Right renal pelvis (tissue), 4 donors: ENCODE measurements at places on chromosomes 5 and 9.

DNA sequence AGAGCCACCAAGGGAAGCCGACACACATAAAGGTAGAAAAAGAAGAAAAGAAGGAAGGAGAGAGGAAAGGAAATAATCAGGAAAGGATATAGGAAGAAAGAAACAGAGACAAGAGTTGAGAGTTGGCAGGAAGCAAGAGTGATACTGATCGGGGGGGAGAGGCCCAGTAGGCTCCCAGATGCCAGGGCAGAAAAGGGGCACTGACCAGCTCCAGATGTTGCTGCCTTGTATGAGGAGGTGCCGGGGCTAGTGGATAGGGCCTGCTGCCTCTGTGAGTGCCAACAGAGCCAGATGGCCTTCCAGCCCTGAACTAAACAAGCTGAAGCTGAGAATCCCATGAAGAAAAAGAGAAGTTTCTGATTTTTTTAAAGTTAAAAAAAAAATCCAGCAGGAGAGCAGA, 82.0 kb upstream of the TRIM32 start:
- DNase-seq: no peak

GRCh38 chr9:90607701-90608516, 34.7 kb downstream of the DIRAS2 start:
- DNase-seq: no peak

DNA sequence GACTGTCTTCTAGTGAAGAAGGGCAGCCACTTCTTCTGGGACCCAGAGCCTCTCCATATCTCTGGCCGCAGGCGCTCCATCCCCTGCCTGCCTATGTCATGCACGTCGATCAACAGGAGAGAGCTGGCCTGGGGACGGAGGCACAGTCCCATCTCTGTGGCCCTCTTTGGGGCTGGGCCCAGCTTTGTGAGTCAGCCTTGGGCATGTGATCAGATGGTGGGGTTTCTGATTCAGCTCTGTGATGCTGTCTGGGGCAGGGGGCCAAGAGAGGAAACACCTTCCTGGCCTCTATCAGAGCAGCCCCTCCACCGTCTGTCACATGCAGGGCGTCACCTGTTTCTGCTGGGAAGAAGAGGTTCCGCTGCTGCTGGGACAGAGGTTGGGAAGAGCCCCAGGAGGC, 72.6 kb downstream of the MVB12B start:
- no peak for DNase-seq

- DNase-seq: no peak
Observed at GRCh38 chr5:434443-435146, 8.4 kb upstream of the EXOC3 start.

DNA sequence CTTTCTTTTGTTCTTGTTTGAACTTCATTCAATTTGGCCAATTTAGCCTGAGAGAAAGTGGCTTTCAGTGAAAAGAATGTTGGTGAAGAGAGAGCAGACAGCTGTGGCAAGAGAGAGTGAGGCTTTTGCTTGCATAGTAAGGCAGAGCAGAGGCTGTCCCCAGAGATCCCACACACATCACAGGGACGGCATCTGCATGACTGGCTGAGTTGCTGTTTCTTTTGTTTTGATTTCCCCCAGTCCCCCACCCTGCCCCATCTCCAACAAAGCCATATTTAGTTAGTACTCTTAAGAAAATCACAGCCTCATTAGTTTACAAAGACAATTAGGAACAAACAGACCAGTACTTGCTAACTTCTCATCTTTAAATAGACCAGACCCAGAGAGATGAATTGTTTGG, 363.9 kb upstream of the SEMA6A start:
- no peak for DNase-seq

DNA sequence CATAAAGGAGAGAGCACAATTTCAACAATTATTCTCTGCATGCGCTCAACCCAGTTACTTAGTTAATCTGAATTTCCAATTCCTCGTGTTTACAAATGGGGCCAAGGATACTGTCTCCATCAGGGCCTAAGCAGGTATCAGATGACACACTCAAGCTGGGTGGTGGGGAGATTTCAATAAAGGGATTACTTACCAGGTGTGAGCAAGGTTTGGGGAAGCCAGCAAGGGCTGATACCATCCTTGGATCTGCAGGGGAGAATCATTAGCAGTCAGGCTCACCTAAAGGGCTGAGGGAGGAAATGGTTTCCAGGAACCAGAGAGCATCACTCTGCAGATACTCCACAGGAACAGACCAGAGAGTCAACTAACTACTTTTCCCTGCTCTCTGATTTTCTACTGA, 487.1 kb downstream of the NTRK2 start:
- DNase-seq: no peak

GRCh38 chr5:8288897-8289516, 420.1 kb downstream of the MTRR start:
- no peak for DNase-seq

DNA sequence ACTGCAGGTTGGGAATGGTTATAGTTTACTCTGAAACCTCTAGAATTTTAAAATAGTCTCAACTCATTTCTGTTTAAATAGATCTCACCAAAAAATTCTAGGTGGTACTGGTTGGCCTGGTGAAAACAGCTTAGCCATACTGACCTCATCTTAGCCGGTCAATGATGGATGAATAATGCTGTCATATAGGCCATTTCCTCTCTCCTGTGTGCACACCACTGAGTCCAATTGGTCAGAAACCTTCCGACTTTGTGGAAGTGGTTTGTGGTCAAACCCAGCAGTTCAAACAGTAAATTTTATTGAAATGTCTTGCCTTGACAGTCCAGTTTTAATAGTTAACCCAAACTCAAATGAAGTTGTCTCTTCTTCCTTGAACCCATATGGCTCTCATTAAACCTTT, 98.6 kb downstream of the GIN1 start:
- no peak for DNase-seq

DNA sequence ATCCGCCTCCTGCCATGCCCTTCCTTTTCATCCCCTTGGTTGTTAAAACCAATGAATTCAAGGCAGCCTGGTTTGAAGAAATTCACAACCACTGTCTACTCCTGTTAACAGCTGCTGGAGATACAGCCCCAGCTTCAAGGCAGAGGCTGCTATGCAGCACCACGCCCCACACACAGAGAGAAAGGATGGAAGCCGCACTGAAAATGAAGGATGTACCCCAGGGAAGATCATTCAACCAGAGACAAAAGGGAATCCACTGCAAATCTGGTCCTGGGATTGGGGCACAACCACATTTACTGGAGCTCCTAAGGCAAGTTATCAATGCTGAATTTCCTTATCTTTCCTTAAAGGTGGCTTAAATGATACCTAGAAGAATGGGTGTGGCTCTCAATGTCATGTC, 58.7 kb downstream of the DPYSL3 start:
- no peak for DNase-seq

DNA sequence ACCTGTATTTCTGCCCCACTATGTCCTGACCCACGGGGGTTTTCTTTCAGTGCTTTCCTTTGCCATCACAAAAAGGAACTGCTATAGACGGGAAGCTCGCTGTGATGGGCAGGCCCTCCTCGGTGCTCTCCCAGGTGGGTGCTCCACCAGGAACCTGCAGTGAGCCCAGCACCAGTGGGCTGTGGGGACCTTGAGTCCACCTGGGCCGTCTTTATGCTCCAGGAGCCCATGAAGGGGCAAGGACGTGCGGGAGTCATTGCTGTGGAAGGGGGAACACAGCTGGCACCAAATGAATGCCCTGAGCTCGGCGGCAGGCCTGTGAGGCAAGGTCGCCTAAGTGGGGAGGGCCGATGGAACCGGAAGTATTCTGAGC, 36.7 kb upstream of the SLC6A3 start:
- DNase-seq: no peak

DNA sequence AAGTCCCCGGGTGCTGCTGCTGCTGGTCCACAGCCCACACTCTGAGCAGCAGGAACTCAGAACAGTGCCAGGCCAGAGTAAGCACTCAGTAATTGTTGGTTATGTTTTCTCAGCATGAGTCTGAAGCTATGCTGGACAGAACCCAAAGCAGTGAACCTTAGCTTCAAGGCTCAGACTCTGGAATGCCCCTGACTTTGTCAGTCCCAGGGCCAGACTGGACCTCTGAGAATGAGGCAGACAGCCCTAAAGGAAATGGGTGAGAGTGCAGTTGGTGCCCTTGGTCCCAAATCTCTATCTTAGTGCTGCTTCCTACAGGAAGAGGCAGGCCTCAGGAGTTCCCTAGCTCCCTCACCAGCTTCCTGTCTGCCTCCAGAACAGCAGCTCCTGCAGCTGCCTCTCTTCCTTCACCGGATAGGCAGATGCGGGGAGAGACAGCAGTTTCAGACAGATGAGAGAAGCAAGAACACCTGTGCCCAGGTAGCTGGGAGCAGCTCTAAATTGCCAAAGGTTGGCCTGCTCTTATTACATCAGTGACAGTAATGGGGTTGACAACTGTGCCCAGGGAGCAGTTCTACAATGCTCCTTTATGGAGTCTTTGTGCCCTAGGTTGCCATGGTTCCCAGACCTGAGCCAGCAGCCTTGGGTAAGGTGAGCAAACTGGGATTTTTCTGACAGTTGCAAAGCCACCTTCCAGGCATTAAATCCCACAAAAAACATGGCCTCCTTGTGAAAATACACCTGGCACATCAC, 82.2 kb upstream of the CXCL14 start:
- no peak for DNase-seq

- no peak for DNase-seq
Observed at GRCh38 chr5:90994796-90995195, 388.3 kb downstream of the ARRDC3 start.

- DNase-seq: no peak
Observed at GRCh38 chr9:32854271-32854670, 70.9 kb downstream of the TMEM215 start.

GRCh38 chr5:151042453-151043093, 22.2 kb downstream of the GPX3 start:
- no peak for DNase-seq

GRCh38 chr9:6355728-6356127, 27.6 kb downstream of the TPD52L3 start:
- no peak for DNase-seq

DNA sequence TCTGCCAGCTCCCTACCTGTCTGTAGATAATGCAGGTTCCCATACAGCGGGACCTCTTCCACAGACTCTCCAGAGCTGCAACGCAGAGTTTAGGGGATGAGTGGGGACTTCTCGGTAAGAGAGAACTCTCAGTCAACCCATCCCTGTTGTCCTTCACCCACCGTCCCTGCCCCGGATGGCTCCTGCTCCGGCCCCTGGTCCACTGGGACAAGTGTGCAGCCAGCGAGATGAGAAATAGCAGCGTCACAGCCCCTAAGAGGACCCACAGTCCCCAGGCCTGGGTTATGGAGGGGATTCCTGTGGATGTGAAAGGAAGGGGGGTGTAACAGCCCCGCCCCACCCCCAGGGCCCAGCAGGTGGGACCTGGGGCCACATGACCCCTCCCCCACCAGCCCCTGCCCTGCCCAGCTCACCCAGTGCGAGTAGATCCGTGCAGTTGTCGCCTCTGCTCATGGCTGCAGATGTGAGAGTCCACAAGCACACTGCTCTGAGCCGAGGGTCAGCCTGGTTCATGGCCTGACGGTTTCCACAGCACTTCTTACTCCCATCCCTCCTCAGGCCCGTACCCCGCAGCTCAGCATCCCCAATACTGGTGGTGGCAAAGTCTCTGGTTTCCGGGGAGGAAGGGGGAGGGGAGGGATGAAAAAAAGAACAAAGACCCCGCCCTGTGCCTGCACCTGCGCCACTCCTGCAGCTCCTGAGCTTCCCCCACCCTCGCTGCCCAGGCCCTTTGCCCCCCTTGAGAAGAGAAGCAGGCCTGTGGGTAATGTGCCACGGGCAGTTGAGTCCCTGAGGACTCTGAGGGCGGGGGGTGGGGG, at the start of gene SIT1:
Gene SIT1 (minus strand): TSS at position 591 of the 818 bp plus-strand sequence. CDS start 78 bp downstream, at position 513.
- DNase-seq: no peak

DNA sequence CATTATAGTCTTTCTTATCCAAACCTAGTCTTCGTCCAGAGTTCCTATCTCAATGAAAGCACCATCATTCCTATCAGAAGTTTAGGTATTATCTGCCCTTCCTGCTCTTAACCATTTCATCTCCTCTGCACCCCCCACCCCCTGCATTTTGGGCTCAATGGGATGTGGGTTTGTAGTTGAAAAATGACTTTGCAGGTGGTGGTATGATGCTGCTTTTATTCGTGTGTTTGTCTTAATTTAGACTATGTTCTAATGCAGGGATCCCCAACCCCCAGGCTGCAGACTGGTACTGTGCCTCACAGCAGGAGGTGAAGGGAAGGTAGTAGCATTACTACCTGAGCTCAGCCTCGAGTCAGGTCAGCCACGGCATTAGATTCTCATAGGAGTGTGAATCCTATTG, 49.4 kb upstream of the ZNF608 start:
- DNase-seq: no peak

GRCh38 chr5:172229904-172230303, 35.9 kb downstream of the EFCAB9 start:
- DNase-seq: no peak

- DNase-seq: no peak
Observed at GRCh38 chr9:73553295-73553694, 401.6 kb downstream of the ANXA1 start.

DNA sequence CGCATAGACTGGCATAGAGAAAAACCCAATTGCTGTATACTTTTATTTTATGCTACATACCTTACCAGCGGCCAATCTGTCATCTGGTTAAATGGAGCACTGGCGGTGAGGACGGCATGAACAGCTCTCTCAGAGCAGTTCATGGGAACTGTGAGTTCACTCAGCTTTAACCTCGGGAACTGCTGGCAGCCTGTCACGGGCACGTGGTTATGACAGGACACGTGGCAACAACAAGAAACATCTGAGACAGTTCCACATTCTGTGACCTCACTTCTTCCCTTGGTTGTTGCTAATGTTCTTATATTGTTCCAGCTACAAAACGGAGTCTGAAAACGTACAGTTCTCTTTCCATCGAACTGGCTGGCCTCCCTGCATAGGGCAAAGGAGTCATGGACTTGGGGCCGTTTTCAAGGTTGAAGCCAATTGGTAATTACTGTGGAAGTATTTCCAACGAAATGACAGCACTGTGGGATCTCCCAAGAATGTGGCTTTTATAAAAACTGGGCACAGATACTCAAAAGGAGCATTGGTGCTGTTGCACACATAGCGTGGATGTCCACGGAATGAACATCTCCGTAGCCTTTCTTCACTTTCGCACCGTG, 246.3 kb upstream of the DAP start:
- DNase-seq: no peak

DNA sequence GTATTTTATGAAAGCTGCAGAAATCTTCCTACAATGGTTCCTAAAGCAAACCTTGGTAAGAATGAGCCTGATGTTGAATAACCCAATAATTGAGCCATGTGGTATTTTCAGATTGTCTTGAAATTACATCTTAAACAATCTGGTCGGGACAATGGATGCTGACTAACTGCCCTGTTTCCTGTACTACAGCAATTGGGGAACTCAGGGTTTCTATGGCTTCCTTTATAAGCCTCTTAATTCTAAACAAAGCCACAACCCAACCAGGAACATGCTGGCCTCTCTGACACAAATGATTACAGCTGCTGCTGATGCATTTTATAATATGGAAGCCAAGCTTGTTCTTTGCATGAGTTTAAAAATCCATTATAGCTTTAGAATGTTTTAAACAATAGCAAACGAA, 30.2 kb downstream of the PTPN3 start:
- no peak for DNase-seq
